ENCODE measurements at places on chromosomes 7 and 10.

DNA sequence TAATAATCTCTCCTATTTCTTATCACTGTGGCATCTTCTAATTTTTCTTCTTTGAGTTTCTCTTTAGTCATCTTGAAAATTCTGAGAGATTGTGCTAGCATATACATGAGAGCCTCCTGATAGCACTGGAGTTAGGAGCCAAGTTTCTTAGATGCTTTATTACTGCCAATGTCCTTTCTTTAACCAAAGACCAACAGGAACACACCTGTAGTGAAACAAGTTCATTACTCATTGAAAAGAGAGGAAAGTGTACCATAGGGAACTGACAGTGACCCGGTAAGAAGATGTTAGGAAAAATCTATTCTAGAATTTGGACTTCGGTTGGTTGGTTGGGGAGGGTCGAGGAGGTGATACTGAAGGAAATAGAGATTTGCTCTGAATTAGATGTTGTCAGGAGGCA, 27.1 kb upstream of the CD36 start:
- DNase-seq: no peak

DNA sequence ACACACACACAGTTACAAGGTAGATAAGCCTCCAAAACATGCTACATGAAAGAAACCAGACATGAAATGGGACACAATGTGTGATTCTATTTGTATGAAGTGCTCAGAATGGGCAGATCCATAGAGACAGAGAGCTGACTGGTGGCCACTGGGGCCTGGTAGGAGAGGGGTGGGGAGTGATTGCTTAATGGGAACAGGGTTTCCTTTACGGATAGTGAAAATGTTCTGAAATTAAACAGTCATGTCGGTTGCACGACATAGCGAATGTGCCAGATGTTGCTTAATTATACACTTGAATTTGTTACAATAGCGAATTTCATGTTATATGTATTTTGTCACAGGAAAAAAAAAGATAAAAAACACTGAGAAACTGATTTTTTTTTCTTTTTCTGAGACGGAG, 122.3 kb downstream of the SPDYE5 start:
- DNase-seq: no peak

GRCh38 chr10:44300666-44301649, 83.9 kb downstream of the CXCL12 start:
- DNase-seq: peak; percentile 89

GRCh38 chr10:76088008-76088407, 656.6 kb downstream of the LRMDA start:
- DNase-seq: no peak

GRCh38 chr10:978826-979421, 9.3 kb upstream of the GTPBP4 start:
- no peak for DNase-seq

GRCh38 chr7:101612885-101613515, 16.1 kb downstream of the MYL10 start:
- no peak for DNase-seq

DNA sequence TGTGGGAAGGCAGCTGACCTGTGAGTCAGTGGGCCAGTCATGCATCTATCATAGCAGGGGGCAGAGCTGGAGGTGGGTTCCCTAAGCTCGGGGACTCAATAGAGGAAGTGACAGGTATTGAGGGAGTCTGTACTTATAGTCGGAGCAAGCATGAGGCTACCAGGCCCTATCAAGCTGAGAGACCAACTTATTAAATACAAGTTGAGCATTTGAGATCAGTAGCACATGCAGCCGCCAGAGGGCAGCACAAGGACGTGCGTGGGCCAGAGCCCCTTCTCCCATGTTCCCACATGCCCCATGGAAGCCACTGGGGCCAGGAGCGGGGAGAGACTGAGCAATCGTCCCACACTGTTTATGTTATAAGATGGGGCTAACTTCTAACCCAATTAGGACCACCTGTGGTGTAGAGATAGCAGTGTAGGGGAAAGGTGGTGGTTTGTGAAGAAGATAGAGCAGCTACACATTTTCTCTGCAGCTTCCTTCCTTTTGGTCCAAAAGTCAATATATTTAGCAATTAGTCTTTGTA, 13.0 kb upstream of the STK31 start:
- DNase-seq: peak; percentile 36

GRCh38 chr10:78175444-78176015, 141.9 kb downstream of the RPS24 start:
- DNase-seq: no peak

DNA sequence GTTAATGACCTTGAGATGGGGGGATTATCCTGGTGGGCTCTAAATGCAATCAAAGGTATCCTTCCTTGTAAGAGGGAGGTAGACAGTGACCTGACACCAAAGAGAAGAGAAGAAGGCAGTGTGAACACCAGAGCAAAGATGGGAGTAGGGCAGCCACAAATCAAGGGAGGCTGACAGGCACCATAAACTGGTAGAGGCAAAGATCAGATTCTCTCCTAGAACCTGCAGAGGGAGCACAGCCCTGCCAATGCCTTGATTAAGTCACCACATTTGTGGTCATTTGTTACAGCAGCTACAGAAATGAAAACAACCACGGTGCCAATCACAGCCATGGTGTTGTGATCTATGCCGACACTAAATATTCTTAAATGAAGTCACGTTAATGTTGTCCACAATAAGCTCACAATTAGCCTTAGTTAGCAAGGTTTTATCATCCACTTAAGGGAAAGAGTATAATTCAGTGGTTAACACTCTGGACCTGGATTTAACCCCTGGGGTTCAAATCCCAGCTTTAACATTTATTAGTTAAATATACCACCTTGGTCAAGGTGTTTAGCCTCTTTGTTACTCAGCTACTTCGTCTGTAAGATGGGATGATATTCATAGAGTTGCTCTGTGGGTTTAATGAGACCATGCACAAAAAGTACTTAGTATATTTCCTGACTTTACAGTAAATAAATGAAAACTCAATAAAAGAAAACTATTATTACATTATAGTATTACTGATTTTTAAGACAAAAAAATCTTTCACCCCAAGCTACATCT, 70.8 kb downstream of the SGMS1 start:
- DNase-seq: no peak
